ENCODE measurements at places on chromosomes 2 and 18.

GRCh38 chr2:220078439-220078838, 451.0 kb downstream of the SLC4A3 start:
- DNase-seq = peak; percentile 53

GRCh38 chr2:174997110-174997509, 8.1 kb downstream of the CHN1 start:
- no peak for DNase-seq

- DNase-seq = no peak
Observed at GRCh38 chr2:234865586-234865985, 86.2 kb upstream of the SH3BP4 start.

GRCh38 chr18:24876266-24876665, 415.8 kb downstream of the HRH4 start:
- DNase-seq = no peak

All from femur (tissue), 1 donor.